Uterine smooth muscle cell (primary cell): ENCODE measurements at places on chromosomes 13 and 19. TPM values are rescaled to one million over a fixed set of nuclear protein-coding genes. Genes with fewer than 3 reads are reported as not detected.

Gene TRPC4
- total RNA-seq, result 4.2 and 4.8 TPM in 2 replicates

Gene GZMM
- total RNA-seq, result 0.12 TPM in 1 of 2 replicates, not detected in the other

Gene OPA3
- 5.2 and 6.0 TPM in 2 replicates for total RNA-seq

Gene GPC5
- total RNA-seq, result 0.11 and 0.25 TPM in 2 replicates

Gene SYNGR4
- not detected in 2 replicates for total RNA-seq

Gene ZNF582
- 1.00 and 2.5 TPM in 2 replicates for total RNA-seq

Gene PPM1N
- total RNA-seq, result 2.3 and 2.7 TPM in 2 replicates

Gene VSTM2B
- total RNA-seq, result not detected in 2 replicates

Gene ZNF540
- 0.11 and 0.50 TPM in 2 replicates for total RNA-seq

Gene CYP4F2
- total RNA-seq, result not detected in 2 replicates

Gene GJB2
- not detected in 2 replicates for total RNA-seq

Gene KLK13
- total RNA-seq, result not detected in 2 replicates

Gene TTYH1
- not detected in 2 replicates for total RNA-seq

Gene KIR2DL3
- total RNA-seq, result not detected in 2 replicates

Gene ZNF790
- total RNA-seq, result 5.0 and 7.2 TPM in 2 replicates

Gene STX10
- total RNA-seq, result 72.9 and 81.1 TPM in 2 replicates

Gene DHRS12
- total RNA-seq, result 2.4 and 3.0 TPM in 2 replicates

Gene PLIN5
- not detected in 2 replicates for total RNA-seq

Gene SH2D3A
- total RNA-seq, result not detected in 2 replicates

Gene PTPRS
- total RNA-seq, result 117 and 145 TPM in 2 replicates

Gene CEACAM21
- not detected in 2 replicates for total RNA-seq

Gene ZNF559
- total RNA-seq, result 13.0 and 13.4 TPM in 2 replicates

Gene ZNF728
- 0.12 TPM in 1 of 2 replicates, not detected in the other for total RNA-seq

Gene PCDH17
- not detected in 2 replicates for total RNA-seq

Gene XPO4
- 21.1 and 29.8 TPM in 2 replicates for total RNA-seq

Gene ACP5
- 2.7 and 9.9 TPM in 2 replicates for total RNA-seq

Gene JSRP1
- not detected in 2 replicates for total RNA-seq

Gene ZNF285
- total RNA-seq, result 3.1 and 6.6 TPM in 2 replicates

Gene PSG1
- 0.22 and 0.62 TPM in 2 replicates for total RNA-seq

Gene C19orf33
- total RNA-seq, result not detected in 2 replicates
